ENCODE measurements at places on chromosomes 13 and 19.

DNA sequence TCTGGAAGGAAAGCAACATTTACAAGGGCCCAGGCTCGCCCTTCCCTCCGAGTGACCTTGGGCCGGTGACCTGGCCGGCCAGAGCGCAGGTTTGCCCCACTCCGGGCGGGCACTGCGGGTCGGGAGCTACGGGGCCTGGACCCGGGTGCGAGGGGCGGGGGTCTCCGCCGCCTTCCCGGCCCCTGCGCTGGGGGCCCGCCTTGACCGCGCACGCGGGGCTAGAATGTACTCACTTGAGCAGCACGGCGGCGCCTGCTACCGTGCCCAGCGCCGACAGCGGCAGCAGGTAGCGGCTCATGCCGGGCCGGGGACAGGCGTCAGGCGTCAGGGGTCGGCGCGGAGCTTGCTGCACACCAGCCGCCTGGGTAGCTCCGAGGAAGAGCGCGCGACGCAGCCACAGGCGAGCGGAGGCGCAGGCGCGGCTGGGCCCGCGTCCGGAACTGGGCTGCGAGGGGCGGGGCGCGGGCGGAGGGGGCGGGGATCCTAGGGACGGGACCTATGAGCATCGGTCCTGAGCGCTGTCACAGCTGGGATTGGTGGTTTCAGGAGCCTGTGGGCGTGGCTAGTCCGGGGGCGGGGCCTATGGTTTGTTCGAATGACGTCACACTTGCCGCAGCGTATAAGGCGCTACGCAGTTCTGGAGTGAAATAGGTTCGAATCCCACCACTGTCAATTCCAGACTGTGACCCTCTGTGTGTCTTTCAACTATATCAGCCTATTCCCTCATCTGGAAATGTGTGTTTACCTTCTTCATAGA lies at the start of gene RDH13:
Gene RDH13 (minus strand): TSS at position 414 of the 757 bp plus-strand sequence. CDS start 116 bp downstream, at position 298.
- DNase-seq: peak; percentile 100

- peak; percentile 27 for DNase-seq
Measured at GRCh38 chr19:30719189-30719998, 347.2 kb downstream of the ZNF536 start.

- no peak for DNase-seq
Measured at GRCh38 chr13:36082396-36082795, 48.8 kb downstream of the DCLK1 start.

- DNase-seq: no peak
Measured at GRCh38 chr19:30621326-30621920, 249.2 kb downstream of the ZNF536 start.

- peak; percentile 40 for DNase-seq
Measured at GRCh38 chr13:110644892-110645521, 29.7 kb downstream of the NAXD start.

DNA sequence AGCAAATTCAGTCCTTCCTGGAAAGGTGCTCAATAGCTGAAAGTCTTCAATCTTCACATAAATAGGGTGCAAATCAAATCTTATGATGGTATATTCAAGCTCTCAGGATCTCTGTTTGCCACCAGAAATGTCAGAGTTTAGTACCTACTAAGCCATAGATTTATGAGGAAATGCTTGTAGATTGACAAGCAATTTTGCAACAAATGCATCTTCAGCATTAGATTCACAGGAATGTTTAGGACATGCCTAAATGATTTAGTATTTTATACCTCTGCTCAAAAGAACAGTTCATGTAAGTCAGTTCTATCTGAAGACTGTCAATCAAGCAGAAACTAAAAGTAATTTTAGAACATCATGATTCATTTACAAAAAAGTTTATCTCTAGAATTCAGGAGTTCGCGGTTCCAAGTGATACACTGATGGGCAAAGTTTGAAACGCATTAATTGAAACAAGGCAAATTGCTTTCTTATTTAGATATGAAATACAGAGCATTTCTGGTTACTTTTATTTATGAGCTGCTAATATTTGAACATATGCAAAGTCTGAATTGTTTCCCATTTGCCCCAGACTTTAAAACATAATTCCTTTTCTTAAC lies 65.7 kb downstream of the DACH1 start:
- DNase-seq: no peak

DNA sequence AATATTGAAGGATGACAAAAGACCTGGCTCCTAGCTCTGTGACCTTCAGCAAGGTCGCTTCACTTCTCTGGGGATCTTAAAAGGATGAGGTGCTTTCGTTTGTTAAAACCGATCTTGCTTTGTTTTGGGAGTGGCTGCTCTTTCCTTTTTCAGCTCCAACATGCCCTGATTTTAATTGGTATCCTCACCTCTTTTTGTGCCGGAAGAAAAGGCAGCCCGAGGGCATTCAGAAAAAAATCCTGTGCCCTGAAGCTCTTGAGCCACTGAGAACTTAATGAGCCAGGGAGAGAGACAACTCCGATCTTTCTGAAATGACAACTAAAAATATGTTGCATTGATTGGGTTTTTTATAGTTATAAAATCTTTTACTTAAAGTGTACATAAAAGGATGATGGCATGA lies 19.4 kb downstream of the CLDN10 start:
- no peak for DNase-seq

DNA sequence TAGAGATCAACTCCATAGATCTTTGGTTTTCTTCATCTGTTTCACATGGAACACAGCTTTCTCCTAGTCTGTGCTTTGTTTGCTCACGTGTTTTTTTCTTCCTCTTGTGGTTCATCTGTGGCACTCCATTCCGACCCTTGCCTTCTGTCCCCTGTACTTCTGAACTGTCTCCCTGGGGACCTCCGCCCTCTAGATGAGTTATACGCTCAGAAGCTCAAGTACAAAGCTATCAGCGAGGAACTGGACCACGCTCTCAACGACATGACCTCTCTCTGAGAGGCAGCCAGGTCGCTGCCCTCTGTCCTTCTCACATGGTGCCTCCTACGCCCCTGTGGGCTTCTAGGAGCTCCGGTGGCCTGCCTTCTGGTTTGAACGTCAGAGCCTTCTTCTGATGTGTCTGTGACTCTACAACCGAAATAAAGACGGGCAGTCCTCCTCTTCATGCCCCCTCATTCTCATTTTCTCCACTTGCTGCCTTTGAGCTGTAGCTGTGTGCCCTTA lies 16.6 kb upstream of the RAB8A start:
- no peak for DNase-seq

DNA sequence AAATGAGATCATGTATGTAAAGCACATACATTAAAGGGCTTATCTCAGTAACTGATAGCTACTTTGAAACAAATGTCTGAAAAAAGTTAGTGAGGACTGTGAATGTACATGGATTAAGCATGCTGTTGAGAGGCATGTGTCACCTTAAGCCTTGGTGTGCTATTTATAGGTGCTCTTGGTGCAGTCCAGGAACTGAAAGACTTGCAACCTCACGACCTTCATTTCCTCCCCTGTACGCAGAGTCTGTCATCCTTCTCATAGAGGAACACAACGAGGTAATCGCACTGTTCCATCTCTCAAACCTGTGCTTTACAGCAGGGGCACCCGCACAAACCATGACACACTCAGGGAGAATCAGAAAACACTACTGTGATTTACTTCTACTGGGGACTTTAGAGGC lies 65.6 kb downstream of the UFM1 start:
- no peak for DNase-seq
